Ovary (tissue), 10 donors: ENCODE measurements at places on chromosomes 4 and X. TPM values are rescaled to one million over a fixed set of nuclear protein-coding genes. Genes with fewer than 3 reads are reported as not detected.

- H3K27me3 ChIP-seq = no peaks in the 10 kb centered on the region
- peak overlapping the region; percentile 100 for H3K27ac ChIP-seq
- no peaks in the 10 kb centered on the region for H3K36me3 ChIP-seq
These were observed 1.1 kb downstream of the HCFC1 start for GRCh38 chrX:153970357-153971123.

GRCh38 chr4:65880594-65880993 is 210.3 kb upstream of the EPHA5 start:
- no peak overlapping the region for H3K4me3 ChIP-seq
- DNase-seq = no peak
- no peaks in the 10 kb centered on the region for H3K4me1 ChIP-seq
- H3K27me3 ChIP-seq = no peaks in the 10 kb centered on the region
- no peaks in the 10 kb centered on the region for H3K36me3 ChIP-seq
- H3K27ac ChIP-seq = no peak overlapping the region

- H3K36me3 ChIP-seq = no peaks in the 10 kb centered on the region
- DNase-seq = no peak
- peaks cover 4% of the 10 kb centered on the region for H3K4me1 ChIP-seq
- no peaks in the 10 kb centered on the region for H3K27me3 ChIP-seq
These were observed 79.8 kb downstream of the NYX start for GRCh38 chrX:41526925-41527324.

DNA sequence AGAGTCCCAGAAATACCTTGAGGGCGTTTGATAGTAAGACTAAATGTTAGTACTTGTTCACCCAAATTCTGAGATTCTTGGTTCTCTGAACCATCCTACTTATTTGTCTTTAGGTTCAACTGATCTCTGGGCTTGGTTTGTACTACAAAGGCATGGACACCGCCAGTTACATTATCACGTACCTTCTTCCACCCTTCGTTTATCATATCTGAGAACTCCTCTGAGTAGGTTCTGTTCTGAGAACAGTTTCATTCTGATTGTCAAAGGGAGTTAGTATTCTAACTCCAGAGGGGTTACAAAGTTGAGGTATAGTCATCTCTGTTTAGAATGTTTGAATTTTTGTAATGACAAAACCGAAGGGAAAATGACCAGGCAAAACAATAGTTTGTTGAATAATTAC is 19.3 kb downstream of the ZFX start:
- H3K36me3 ChIP-seq = no peaks in the 10 kb centered on the region
- no peak overlapping the region for H3K4me3 ChIP-seq
- no peak for DNase-seq
- no peaks in the 10 kb centered on the region for H3K27me3 ChIP-seq
- peaks cover 11% of the 10 kb centered on the region for H3K4me1 ChIP-seq
- no peak overlapping the region for H3K27ac ChIP-seq

DNA sequence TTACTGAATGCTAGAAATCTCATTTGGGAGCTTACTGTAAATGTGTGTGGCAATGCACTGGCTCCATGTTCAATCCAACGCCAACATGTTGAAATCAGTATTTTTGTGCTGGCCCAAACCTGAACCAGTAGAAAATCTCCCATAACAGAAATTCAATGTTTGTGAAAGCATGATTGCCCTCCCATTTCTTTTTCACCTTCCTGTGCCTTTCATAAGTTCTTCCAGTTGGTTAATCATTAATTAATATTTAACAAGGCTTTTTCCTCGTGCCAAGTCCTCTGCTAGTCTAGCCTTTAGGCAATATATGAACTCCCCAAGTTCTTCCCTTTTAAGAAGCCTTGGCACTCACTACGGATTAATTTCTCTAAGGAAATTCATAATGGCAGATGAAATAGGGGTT is 1.3 kb upstream of the PLS3 start:
- no peak overlapping the region for H3K4me3 ChIP-seq
- H3K4me1 ChIP-seq = no peaks in the 10 kb centered on the region
- H3K27me3 ChIP-seq = no peaks in the 10 kb centered on the region
- no peak overlapping the region for H3K27ac ChIP-seq
- no peaks in the 10 kb centered on the region for H3K36me3 ChIP-seq

DNA sequence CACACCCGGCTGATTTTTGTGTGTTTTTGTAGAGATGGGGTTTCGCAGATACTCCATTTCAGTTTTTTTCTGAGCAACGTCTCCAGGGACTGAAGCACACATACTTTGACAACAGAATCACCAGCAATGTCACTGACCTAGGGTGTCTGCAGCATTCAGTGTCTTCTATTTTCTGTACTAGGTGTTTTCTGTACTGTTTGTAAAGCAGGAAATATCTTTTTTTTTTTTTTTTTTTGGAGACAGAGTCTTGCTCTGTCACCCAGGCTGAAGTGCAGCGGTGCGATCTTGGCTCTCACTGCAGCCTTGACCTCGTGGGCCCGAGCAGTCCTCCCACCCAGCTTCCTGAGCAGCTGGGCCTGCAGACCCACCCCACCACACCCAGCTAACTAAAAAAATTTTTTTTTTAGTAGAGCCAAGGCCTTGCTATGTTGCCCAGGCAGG is 8.9 kb downstream of the ADD1 start:
- DNase-seq = no peak
- H3K4me1 ChIP-seq = peaks cover 24% of the 10 kb centered on the region
- no peak overlapping the region for H3K27ac ChIP-seq
- no peak overlapping the region for H3K4me3 ChIP-seq
- H3K36me3 ChIP-seq = no peaks in the 10 kb centered on the region

- H3K36me3 ChIP-seq = no peaks in the 10 kb centered on the region
- no peaks in the 10 kb centered on the region for H3K27me3 ChIP-seq
- no peak for DNase-seq
- no peak overlapping the region for H3K4me3 ChIP-seq
- peaks cover 4% of the 10 kb centered on the region for H3K4me1 ChIP-seq
These were observed 157.4 kb downstream of the PALLD start for GRCh38 chr4:168654104-168654847.

- H3K27me3 ChIP-seq = no peaks in the 10 kb centered on the region
- no peak overlapping the region for H3K27ac ChIP-seq
These were observed 565.2 kb downstream of the PCDH18 start for GRCh38 chr4:136967069-136967468.

The FOXR2 gene
- total RNA-seq = not detected

DNA sequence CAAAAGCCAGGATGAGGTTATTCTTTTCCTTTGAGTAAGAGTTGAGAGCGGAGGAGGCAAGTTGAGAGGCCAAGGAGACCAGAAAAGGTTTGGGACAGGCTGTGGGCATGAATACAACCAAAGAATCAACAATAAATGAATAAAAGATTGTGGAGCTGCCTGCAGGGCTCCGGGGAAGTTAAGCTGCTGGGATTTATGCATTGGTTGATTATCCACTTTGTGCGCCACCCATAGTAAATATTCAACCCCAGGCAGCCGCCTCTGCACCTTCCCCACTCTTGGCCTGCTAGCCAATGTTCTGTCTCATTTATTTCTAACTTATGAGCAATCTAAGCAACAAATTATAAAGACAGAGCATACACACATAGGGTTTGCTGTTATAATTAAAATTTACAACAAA is 28.2 kb upstream of the IGSF1 start:
- no peak for DNase-seq
- H3K4me1 ChIP-seq = no peaks in the 10 kb centered on the region
- no peak overlapping the region for H3K4me3 ChIP-seq
- H3K27ac ChIP-seq = no peak overlapping the region
